ENCODE measurements at places on chromosomes 5 and 9.

- DNase-seq: no peak
These were observed 2375.8 kb downstream of the MAT2B start for GRCh38 chr5:165881259-165881658.

GRCh38 chr5:119031905-119032304, 39.0 kb upstream of the DMXL1 start:
- no peak for DNase-seq

DNA sequence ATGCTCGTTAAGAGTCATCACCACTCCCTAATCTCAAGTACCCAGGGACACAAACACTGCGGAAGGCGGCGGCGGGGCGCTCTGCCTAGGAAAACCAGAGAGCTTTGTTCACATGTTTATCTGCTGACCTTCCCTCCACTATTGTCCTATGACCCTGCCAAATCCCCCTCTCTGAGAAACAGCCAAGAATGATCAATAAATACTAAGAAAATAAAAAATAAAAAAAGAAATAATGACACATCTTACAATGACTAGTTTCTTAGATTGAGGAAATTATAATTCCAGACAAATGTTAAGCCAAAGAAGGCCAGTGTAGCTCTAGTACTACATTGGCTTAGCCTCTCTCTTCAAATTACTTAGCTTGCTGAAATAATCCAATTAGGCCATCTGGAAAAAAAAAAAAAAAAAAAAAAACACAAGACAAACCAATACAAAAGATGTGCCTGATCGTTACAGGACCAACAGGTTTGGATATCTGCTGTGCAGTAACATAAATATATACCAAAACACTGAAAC, 58.0 kb downstream of the ANXA2R start:
- no peak for DNase-seq

DNA sequence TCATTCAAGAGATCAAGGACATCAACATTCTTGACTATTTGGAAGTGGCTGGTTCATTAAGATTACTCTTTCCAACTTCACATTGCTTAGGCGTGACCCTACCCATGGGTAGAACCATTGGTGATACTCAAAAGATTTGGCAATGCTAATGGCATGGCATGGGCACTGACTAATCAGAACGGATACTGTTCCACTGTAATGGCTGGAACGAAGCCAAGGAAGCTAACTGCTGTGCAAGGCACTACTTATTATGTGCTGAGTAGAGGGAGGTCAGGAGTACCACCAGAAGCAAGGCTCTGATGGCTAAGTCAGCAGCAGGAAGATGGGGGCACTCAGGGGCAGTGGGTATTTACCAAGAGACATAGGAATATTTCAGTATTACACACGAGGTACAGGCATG, 31.9 kb downstream of the GNA14 start:
- no peak for DNase-seq

- DNase-seq: peak; percentile 61
These were observed 56.8 kb upstream of the SMIM32 start for GRCh38 chr5:136249678-136250266.

GRCh38 chr9:133374612-133375115, 1.2 kb downstream of the SURF4 start:
- no peak for DNase-seq

DNA sequence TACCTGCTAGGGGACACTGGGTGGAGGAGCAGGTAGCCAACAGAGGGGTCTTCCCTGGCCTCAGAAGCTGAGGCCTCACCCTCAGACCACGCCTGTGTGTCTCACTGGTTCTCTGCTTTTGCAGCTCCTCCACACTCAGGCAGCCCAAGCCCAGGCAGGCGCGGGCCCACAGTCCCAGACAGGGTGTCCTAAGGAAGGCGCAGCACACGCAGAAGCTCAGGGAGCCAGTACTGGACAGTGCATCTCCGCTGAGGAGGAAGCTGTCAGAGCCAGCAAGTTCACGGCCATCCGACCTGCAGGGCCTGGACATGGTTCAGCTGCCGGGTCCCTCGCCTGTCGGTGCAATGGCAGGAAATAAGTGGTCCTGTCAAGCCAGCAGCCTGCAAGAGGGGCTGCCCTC, 25.3 kb downstream of the CFAP90 start:
- no peak for DNase-seq

- DNase-seq: no peak
These were observed 64.0 kb upstream of the SPATA31C2 start for GRCh38 chr9:88202321-88202720.

- no peak for DNase-seq
These were observed 121.8 kb downstream of the XRCC4 start for GRCh38 chr5:83199126-83199525.

DNA sequence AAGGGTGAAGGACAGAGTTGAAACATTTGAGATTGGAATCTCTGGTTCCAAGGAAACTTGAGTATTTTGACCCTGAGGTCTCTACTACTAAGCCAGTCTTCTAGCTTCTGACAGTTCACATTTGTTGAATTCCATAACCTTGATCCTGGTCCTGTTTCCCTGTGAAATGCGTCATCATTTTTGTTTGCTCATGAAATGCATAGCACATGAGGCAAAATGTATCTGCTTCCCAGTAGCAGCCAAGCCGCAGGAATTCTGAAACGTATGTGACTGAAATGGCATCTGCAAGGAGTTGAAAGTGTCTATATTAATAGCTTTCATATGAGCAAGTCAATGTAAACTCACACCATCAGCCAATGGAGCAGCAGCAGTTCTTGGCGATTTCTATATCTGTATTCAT, 307.9 kb downstream of the CSNK1G3 start:
- no peak for DNase-seq

- DNase-seq: no peak
These were observed 379.3 kb downstream of the PLK2 start for GRCh38 chr5:58080573-58080972.

GRCh38 chr9:34579808-34580163, 9.7 kb downstream of the CNTFR start:
- peak; percentile 5 for DNase-seq

DNA sequence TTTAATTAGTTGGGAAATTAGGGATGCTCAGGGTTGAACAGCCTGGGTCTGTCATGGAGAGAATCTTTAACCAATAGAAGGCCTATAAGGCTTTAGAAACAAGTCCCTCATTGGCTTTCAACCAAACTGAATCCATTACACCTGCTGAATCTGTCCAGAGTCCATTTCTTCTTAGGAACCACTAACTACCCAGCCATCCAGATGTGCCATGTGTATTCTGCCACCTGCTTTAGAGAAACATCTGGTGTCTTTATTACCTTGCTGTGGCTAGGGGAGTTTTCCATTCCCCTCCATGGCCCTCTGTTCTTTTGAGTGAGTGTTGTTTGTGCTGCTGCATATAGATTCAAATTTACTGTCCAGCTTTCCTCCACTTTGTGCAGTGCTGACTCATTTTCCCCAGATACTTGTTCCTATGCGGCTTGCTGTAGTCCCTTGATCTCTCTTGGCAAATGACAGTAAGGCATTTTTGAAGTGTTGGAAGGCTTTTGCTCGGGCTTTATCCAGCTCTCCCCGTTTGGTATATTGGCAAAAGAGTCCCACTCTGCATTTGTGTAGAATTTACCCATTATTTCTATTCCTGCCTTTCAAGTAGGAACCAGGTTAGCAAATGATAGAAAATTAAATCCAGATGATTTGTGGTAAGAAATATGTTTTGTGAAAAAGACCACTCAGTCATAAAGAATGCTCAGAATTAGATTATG, 54.6 kb downstream of the NLN start:
- no peak for DNase-seq

DNA sequence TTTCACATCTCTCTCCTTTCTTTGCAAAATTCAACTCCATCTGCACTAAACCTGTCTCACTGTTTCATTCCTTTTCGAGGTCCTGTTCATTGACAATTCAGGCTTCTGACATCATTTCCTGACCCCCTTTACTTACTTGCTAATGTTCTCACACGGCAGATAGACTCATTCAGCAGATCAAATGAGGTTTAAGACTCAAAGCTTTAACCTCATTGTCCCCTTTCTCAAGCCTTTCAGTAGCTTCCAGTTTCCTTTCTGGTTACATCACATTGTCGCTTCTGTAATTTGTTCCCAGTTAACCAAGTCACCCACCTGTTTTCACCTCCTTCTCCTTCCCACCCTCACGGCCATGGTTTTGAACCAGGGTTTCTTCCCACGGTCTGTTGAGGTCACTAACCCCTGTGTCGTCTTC, 143.4 kb upstream of the OTULINL start:
- no peak for DNase-seq

GRCh38 chr5:137734962-137735554, 831 bp downstream of the KLHL3 start:
- DNase-seq: peak; percentile 51

- no peak for DNase-seq
These were observed 248.8 kb downstream of the ISL1 start for GRCh38 chr5:51632027-51632426.

DNA sequence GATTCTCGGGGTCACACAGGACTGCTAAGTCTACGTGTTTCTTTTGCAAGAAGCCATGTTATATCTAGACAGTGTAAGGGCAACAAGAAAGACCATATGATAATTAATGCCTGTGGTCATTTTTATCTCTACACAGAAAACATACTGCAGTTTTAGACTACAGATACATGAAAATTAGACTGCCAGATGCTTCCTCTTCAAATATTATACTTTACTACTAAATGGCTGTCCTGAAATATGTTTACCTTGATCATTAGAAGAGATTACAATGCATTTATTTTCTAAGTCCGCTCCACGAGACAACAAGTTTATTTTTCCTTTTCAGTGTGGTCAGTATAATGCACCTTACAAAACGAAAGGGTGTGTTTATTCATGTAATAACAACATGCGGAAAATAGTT, 147.6 kb downstream of the KIAA0825 start:
- DNase-seq: no peak

DNA sequence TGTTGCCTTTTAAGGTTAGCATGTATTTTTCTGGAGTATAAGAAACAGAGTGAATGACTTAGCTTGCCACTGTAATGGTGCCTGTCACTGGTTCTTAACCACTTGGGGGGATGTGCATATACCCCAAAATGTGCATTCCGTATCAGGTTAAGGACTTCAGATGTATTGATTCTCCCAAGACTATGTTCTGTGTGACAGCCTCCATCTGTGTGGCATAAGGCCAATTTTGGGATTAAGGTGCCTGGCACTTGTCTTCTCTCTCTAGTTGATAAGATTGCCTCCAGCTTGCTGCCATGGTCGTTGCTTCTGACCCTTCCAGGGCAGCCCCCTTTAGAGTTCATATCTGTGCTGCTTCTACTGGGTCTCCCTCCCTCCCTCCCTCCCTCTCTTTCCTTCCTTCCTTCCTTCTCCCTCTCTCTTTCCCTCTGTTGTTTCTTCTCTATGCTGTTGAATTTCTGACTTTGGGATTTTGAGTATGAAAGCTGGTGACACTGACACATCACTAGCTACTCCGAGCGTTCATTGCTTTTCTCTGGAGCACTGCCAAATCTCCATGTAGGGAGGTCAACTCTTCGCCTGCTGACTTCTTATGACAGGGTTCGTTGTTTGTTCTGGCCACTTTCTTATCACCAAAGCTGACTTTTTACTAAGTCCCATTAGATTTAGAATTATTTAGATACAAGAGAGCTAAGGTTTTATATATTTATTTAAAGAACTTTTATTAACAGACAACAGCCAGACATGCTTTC, 31.0 kb downstream of the TNFAIP8 start:
- no peak for DNase-seq

DNA sequence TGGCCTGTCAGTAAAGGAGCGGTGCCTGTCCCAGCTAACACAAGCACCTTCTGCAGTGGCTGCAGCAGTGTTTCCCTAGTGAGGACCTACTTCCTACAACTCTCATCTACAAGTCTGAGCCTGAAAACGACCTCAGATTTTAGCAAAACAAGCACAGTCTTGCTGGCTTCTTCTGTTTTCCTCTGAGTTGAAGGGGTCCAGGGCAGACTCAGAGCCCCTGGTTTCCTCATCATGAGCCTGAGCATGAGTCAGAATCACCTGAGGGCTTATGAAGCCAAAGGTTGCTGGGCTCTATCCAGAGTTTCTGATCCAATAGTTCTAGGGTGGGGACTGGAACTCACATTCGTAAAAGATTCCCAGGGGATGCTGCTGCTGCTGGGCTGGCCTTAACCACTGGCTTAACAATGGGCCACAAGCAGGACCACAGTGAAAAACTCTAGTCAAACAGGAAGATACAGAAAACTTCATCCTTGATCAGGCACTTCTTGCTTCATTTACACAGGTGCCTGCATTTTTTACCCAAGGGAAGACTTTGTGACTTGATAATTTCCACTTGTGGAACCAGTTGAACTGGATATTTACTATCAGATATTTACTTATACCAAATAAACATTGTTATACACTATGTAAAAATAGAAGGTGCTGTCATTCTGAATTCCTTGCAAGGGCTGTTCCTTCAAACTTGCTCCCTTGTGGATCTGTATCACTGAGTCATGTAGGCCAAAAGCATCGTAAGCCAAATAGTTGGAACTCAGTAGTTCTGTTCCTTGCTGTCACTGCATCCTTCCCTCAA, 4.3 kb upstream of the ACER2 start:
- DNase-seq: no peak

DNA sequence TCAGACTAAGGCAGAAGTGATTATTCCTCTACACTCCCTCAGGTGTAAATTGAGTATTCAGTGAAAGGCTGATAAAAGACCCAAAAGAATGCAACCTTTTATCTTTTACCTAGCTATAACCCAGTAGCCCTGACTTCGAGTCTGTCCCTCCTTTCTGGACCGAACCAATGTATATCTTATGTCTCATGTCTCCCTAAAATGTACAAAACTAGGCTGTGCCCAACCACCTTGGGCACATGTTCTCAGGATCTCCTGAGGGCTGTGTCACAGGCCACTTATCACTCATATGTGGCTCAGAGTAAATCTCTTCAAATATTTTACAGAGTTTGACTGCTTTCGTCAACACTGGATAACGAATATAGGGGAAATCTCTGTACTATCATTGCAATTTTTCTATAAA, 12.7 kb downstream of the FBXL17 start:
- no peak for DNase-seq

DNA sequence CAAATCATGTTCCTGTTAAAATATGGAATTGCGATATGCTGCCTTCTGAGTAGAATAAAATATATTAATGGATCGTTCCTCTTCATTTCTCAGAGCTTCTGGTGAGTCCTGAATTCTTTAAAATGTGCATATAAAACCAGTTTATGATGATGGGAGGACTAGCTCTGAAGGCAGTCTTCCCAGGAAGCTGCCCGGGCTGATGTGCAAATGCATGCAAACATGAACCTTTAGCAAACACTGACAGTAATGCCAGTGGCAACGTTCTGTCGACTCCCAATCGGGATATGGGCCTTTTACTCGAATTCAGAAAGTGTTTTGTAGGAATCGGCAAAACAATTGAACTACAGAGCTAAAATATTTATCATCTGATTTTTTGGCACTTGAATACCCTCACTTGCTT, 93.6 kb downstream of the TLE4 start:
- DNase-seq: no peak
